ENCODE measurements at places on chromosomes 11 and 22. TPM values are rescaled to one million over a fixed set of nuclear protein-coding genes. Genes with fewer than 3 reads are reported as not detected.

MRGPRF gene
- 1.3 TPM for total RNA-seq

KDM4D gene
- 0.31 TPM for total RNA-seq

SLC35E4 gene
- total RNA-seq, result 1.1 TPM

SCGB1A1 gene
- not detected for total RNA-seq

LRRN4CL gene
- total RNA-seq, result 0.32 TPM

SCN2B gene
- total RNA-seq, result 0.06 TPM

MPZL2 gene
- total RNA-seq, result 6.0 TPM

CCDC73 gene
- total RNA-seq, result not detected

DEPDC7 gene
- 2.3 TPM for total RNA-seq

ANGPTL5 gene
- 0.14 TPM for total RNA-seq

CHRNA10 gene
- total RNA-seq, result 0.53 TPM

OR51L1 gene
- total RNA-seq, result not detected

NXPE4 gene
- not detected for total RNA-seq

FEN1 gene
- total RNA-seq, result 2.3 TPM

FAM111B gene
- total RNA-seq, result 0.72 TPM

VSTM5 gene
- 0.31 TPM for total RNA-seq

SELENOM gene
- 62.4 TPM for total RNA-seq

PRG2 gene
- not detected for total RNA-seq

RFPL3 gene
- total RNA-seq, result not detected

LMNTD2 gene
- 3.1 TPM for total RNA-seq

KBTBD4 gene
- total RNA-seq, result 5.2 TPM

MPZL3 gene
- 6.1 TPM for total RNA-seq

APOL4 gene
- total RNA-seq, result 0.28 TPM

DEUP1 gene
- 0.16 TPM for total RNA-seq

MMP27 gene
- total RNA-seq, result not detected

OR52I1 gene
- not detected for total RNA-seq

SYT12 gene
- 2.6 TPM for total RNA-seq

PYGM gene
- 0.55 TPM for total RNA-seq

GLB1L3 gene
- not detected for total RNA-seq

DKK3 gene
- total RNA-seq, result 10.5 TPM
